ENCODE measurements at places on chromosomes 5 and 9. TPM values are rescaled to one million over a fixed set of nuclear protein-coding genes. Genes with fewer than 3 reads are reported as not detected.
A peak's percentile ranks its signal among the peaks of the same experiment; 100 is the strongest.

GRCh38 chr5:56006094-56006493 is 11.3 kb upstream of the IL6ST start:
- DNase-seq, result no peak

Gene TEX48
- total RNA-seq, result not detected

- no peak for DNase-seq
These were observed 247.5 kb upstream of the TMEM161B start for GRCh38 chr5:88515881-88516819.

GRCh38 chr9:113650207-113651131 is 186.9 kb downstream of the RGS3 start:
- DNase-seq, result peak; percentile 74

DNA sequence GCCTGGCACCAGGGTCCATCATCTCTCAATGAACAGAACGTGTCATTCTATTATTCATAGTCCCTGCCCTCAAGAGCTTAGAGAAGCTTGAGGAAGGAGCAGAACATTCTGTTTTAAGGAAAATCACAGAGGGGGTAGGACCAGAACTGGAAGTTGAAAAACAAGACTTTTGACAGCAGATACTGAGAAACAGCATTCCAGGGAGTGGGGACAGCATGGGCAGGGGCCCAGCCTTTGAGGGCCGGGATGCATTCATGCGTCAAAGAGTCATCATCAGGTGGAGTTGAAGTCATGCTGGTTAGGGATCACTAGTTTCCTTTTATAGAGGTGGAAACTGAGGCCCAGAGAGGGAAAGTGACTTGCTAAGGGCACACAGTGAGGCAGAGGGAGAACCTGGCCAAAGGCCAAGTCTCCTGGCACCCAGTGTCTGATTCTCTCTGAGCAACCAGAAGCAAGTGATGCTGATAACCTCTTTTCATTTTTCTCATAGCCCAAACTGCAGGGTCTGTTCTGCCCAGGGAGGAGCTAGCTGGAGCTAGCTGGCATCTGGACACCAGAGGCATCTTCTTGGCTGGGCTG is 41.5 kb upstream of the STXBP1 start:
- no peak for DNase-seq

GRCh38 chr5:135154961-135155360 is 120.9 kb upstream of the PITX1 start:
- no peak for DNase-seq

DNA sequence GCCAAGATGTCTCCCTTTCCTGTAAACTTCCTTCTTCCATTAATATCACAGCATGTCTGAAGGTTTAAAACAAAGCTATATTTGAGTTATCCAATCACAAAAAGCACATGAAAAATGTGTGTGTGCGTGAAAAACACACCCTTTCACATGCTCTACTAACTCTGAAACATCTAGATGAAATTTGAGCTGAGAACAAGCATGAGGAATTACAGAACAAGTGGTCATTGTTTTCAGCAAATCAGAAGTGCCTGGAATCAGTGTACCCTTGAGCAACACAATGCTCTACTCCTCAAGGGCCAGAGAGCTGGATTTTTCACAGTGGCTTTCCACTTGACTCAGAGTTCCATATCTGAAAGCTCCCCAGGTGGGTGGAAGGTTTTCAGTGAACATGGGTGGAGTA is 255.9 kb downstream of the PSAT1 start:
- DNase-seq, result no peak

DNA sequence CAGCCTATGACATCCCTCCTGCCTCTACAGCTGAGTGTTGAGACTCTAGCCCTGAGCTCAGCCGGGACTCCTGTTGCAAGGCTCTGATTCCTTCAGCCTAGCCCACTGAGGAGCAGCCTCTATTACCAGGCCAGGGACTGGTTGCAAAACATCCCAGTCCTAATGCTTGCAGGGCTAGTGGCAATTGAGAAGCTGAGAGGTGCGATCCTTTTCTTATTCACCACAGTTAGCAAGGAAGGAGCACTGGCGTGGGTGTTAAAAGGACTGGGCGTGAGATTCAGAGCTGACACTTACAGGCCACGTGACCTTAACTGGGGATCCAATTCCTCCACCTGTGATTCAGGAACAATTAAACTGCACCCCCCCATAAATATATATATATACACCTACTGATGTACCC is 58.8 kb downstream of the GARNL3 start:
- DNase-seq, result no peak

Gene SHOC1
- total RNA-seq, result not detected

Gene TAF11L5
- total RNA-seq, result not detected

Gene GNAQ
- 84.0 TPM for total RNA-seq

Gene RCL1
- total RNA-seq, result 22.1 TPM

GRCh38 chr5:10064546-10065195 is 185.0 kb downstream of the ATPSCKMT start:
- no peak for DNase-seq

Gene TAF11L10
- total RNA-seq, result not detected

GRCh38 chr9:18343784-18344183 is 130.2 kb upstream of the ADAMTSL1 start:
- no peak for DNase-seq

Gene BTF3
- total RNA-seq, result 397 TPM

Gene MOB3B
- total RNA-seq, result 4.0 TPM

GRCh38 chr9:8241201-8241600 is 441.6 kb upstream of the DMAC1 start:
- no peak for DNase-seq

DNA sequence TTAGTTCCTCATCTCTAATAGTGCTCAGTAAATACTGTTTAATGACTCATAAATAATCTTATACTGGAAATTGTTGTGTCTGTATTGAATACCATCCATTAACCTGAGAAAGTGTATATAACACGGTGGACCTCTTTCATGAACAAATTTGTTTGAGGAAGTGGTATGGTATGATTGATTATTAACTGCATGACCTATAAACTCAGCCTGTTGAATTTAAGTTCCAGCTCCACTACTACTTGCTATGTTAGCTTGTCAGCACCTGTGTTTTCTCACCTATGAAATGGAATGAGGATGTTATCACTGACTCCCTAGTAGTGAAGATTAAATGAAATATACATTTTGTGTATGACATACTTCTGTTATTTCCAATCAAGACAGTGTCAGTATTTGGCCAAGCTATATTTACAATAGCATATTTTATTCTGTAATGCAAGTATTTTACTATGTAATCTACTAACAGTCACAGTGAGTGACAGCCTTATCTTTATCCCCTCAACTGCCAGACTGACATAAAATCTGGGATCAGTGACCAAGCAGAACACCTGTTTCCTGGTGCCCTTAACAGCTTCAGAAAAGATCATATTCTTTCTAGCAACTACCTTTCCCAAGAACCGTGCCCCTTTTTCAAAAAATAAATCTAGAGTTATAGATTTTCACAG is 77.3 kb upstream of the ITGA1 start:
- no peak for DNase-seq

DNA sequence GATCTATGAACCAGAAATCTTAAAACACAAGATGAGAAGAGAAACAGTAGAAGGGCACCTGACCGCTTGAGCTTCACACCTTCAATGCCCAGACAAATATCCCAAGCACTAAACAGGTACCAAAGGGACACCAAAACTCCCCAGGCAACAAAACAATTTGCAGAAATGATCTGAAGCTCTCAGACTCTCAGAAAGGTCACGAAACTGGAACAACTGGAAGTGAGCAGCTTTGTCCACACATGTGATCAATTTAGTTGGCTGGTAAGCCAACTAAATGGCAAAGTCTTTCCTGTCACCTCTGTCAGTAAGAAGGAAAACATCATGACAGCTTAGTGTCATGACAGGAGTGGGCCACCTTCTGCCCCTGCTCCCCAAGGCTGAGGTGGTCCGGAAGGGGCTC is 4.1 kb downstream of the IPPK start:
- DNase-seq, result no peak

DNA sequence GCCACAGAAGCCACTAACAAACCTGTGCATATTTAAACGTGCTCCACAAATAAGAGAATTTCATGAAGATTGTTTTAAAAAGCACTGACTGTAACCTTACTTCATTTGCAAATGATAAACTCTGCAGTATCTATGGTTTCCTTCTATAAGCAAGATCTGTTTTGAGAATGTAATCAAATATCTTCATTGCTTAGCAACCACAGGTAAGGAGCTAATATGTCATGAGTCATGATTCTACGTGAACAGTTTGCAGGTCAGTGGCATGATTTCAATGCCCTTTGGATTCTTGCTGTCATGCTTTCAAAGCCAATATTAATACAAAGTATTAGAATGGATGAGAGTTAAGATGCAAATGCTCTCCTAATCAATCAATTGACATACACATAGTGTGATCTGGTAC is 325.0 kb downstream of the EDIL3 start:
- DNase-seq, result no peak

DNA sequence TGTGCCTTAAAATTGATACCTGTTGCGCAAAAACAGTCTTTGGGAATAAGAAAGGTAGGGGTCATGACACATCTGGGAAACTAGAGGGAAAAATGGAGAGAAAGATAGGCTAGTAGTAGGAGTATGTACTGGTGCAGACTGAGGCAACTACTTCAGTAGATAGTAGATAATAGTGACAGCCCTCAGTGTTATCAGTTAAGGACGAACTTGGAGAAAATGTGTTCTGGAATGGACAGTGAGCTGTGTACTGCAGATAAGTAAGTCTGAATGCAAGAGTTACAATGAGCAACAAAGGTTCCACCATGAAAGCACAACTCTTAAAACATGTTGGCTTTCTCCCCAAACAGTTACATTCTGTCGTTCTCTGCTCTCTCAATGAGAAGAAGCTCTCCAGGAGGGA is 6.5 kb upstream of the INSL6 start:
- no peak for DNase-seq

Gene AHRR
- 0.69 TPM for total RNA-seq

Gene PCDHA5
- total RNA-seq, result 0.14 TPM

- no peak for DNase-seq
These were observed 405.4 kb upstream of the ACTBL2 start for GRCh38 chr5:57887851-57888621.

DNA sequence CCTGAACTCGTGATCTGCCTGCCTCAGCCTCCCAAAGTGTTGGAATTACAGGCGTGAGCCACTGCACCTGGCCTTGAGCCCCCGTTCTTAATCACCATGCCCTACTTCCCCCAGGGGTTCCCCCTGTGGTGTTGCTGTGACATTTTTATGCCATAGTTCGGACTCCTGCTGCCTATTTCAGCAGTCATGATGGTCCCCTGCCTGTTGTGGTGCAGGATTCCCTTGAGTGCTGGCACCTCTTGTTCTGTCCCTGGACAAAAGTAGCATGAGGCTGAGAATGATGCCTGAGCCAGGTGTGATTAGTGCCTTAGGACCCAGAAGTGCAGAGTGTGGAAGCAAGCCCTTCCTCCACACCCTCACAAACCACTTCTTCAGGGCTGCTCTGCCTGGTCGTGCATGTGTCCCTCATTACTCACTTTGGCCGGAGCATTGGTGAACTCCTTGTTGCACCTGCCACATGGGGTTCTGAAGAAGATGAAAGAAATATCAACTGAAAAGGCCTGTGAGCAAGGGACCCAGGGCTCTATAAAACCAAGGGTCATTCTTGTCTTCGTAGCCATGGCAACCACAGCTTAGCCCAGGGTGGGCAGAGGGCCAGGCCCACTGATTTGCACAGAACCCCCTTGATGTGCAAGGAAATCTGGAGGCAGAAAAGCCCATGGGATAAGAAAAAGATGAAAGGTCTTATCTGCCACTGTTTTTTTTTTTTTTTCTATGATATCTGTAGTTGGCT is 228.0 kb downstream of the NTRK2 start:
- no peak for DNase-seq

GRCh38 chr9:93654351-93654961 is 78.1 kb downstream of the PHF2 start:
- peak; percentile 76 for DNase-seq

- DNase-seq, result no peak
These were observed 85.1 kb downstream of the GIN1 start for GRCh38 chr5:103034662-103035392.

Gene FBXO4
- total RNA-seq, result 14.3 TPM

- DNase-seq, result no peak
These were observed 431 bp downstream of the RNF208 start for GRCh38 chr9:137221506-137222111.

Data from posterior vena cava (tissue), 2 donors.